ENCODE measurements at places on chromosomes 6 and 20.

GRCh38 chr6:100103194-100103593, 109.2 kb upstream of the MCHR2 start:
- peak; percentile 18 for DNase-seq

- DNase-seq = peak; percentile 56
Observed at GRCh38 chr6:32244946-32245398, 21.1 kb upstream of the NOTCH4 start.

GRCh38 chr6:41954668-41955067, 13.1 kb upstream of the CCND3 start:
- DNase-seq = no peak

- peak; percentile 4 for DNase-seq
Observed at GRCh38 chr20:61560361-61560853, 308.3 kb downstream of the CDH4 start.

DNA sequence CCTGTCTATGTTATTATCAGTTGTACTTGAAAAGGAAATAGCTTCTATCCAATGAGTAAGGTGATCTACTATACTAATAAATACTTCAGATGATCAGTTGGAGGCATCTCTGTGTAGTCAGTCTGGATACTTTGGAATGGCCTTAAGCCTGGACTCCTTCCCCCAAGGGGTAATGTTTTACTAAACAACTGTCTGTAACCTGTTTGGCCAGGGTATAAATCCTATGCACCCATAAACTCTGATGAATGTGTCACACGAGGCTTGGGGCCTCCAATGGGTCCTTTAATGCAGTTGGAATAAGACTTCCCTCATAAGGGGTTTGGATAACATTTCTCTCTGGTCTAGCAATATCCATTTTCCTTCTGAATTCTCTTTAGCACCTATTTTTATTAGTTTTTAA, 19.5 kb upstream of the SLC52A3 start:
- no peak for DNase-seq

DNA sequence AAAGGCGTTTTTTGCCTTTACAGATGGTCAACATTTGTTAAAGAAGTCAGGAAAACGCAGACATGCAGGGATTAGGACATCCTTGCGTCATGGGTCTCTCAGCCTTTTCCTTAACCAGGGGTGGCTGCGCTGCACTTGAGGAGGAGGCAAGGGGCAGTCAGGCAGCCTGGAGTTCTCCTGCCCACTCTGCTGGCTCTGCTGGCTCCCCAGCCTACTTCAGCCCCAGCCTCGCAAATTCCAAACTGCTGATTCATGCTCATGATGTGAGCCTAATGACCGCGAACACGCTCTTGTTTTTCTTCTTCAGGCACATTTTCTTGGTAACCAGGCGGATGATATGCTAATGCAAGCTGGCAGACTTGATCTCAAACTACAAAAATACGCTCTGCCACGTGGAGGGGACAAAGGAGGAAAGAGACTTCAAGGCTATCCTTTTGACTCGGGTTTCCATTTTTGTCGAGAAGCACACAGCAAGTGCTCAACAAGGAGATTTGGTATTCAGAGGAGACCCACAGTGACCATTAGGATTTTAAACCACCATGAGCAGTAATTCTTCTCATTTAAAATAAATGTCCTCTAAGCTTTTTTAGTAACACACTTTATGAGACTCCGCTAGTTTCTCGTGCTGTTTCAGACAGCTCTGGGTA, 290.3 kb upstream of the STXBP5 start:
- peak; percentile 97 for DNase-seq

DNA sequence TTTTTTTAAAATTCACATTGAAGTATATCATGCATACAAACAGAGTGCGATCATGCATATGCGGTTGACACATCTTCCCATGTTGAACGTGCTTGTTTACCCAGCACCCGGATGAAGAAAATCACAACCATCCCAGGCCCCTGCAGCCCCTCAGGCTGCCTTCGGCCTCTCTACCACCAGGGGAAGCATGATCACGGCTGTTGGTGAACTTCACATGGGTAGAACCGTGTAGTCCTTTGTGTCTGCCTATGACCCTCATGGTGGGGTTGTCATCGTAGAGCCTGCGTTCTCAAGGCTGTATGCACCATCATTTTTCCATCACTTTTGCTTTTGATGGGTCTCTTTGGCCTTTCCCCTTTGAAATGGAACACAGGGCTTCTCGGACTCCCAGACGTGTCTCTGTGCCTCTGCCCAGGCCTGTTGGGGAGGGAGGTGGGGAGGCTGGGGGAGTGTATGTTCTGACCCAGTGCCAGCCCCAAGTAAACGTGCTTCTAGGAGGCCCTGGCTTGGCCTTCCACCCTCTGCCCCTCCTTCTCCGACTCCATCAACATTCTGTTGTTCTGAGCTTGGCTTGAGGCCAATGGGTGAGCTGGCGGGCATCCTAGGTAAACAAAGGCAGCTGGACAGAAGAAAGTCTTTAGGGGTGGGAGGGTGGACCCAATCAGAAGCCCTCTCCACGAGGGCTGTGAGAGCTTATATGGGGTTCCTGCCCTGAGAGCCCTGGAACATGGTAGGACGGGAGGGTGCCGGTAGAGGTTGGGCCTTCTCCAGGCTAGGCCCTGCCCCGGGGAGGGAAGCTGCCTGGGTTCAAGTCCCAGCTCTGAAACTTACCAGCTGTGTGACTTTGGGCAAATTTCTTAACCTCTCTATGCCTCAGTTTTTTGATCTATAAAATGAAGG, 39.7 kb downstream of the TGM2 start:
- DNase-seq = no peak

GRCh38 chr6:10482636-10483257, 38.4 kb upstream of the GCNT2 start:
- DNase-seq = no peak

GRCh38 chr6:106187424-106187982, 101.4 kb downstream of the PRDM1 start:
- no peak for DNase-seq

DNA sequence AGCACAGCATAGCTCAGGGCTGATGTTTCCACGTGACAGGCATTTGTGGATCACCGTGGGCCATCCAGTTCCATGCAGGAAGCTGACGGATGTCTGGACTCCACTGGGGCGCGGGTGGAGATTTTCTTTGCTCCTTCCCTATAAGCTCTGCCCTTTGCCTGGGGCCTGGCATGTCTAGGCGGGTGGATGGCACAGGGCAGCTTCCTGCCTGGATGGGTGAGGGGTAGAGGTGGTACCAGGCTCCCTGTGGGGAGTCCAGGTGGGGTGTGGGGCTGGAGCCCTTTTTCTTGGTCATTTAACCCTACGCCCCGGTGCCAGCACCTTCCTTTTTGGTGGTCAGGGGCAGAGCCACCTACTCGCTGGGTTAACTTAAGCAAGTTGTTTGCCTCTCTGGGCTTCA, 10.4 kb downstream of the FAM110A start:
- DNase-seq = no peak

GRCh38 chr6:3584606-3585005, 127.8 kb upstream of the SLC22A23 start:
- DNase-seq = peak; percentile 15

- DNase-seq = no peak
Observed at GRCh38 chr6:124775121-124775520, 187.1 kb upstream of the RNF217 start.

DNA sequence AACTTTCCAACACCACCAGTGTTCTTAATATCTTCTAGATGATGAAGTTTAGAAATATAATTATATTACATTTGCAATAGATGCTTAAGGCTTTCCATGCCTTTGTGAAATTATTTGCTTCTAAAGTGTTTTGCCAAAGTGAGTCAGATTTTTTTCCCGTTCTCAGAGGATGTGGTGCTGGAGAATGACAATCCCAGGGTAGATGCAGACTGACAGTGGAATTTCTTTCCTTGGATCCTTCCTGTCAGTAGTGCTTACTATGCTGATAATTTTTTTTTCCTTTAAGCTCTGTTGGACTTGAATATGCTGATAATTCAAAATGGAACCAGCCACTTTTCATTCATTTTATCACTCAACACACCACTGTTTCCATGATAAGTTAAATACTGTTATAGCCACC, 59.9 kb upstream of the SOX4 start:
- no peak for DNase-seq

GRCh38 chr20:56111961-56112730, 106.8 kb upstream of the CBLN4 start:
- no peak for DNase-seq

DNA sequence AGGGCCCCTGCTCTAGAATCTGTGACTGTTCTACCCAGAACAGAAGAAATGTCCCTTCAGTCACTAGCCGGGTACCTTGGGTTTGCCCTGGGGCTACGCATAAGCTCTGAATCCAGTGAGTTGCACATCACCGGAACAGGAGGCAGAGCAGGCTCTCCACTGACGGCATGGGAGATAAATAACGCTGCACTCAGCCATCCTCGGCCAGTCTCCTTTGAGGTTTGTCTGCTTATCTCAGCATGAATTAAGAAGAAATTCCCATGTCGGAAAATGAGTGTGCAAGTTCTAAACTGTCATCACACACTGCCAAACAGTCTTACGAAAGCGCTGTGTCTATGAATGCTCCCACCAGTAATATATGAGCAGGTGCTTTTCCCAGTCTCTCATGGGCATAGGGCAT, 90.8 kb downstream of the FAM50B start:
- DNase-seq = no peak

DNA sequence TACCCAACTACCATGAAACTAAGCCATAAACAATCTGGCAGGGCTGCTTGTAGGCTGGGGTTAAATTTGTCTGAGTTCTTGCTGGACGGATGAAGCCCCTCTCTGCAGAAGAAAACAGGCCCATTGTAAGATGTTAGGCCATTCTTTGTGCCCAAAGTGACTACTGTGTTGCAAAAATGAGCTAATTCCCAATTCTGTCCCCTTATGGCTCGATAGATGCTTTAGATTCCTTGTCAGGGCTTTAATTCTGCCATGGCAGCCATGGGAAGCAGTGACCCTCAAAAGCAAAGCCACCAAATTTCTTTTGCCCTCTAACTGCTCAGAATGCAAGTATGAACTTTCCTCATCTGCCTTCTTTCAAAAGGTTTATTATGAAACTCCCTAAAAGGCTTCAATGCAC, 45.2 kb downstream of the LAMA4 start:
- no peak for DNase-seq

GRCh38 chr6:51468704-51469103, 618.7 kb downstream of the PKHD1 start:
- no peak for DNase-seq

DNA sequence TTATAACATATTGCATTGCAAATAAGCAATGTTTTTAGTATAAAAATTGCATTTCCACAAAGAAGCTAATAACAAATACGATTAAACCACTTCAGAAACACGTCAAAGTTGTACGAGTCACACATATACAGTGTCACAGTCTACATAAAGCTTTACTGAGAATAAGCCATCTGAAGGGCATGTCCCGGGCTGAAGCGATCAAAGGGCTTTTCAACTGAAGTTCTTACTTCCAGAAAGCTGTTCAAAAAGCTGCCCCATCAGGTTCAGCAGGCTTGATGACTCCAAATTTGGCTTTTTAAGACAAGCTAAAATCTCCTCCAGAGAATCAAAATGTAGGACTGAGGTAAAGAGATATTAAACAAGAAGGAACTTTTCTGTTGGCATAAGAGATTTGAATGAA, 37.5 kb upstream of the HAO1 start:
- DNase-seq = no peak

DNA sequence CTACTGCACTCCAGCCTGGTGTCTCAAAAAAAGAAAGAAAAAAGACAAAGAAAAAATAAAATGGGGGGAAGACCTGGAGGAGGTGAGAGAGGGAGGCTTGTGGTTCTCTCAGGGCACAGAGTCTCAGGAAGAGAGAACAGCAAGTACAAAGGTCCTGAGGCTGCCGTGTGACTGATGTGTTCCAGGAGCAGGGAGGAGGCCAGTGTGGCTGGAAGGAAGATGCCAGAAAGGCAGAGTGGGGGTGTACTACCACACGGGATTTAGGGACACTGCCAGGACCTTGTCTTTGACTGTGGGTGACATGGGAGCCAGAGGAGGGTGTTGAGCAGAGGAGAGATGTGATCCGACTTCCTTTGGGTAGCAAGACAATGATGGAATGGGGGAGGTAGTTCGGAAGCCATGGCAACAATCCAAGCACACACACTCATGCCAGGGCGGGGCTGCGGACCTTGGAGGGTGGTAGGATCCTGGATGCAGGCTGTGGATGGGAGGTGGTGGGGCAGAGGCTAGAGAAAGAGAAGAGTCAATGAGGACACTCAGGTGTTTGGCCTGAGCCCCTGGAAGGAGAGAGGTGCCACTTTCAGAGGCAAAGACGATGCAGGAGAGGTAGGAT, 136.4 kb upstream of the PTPN1 start:
- no peak for DNase-seq

DNA sequence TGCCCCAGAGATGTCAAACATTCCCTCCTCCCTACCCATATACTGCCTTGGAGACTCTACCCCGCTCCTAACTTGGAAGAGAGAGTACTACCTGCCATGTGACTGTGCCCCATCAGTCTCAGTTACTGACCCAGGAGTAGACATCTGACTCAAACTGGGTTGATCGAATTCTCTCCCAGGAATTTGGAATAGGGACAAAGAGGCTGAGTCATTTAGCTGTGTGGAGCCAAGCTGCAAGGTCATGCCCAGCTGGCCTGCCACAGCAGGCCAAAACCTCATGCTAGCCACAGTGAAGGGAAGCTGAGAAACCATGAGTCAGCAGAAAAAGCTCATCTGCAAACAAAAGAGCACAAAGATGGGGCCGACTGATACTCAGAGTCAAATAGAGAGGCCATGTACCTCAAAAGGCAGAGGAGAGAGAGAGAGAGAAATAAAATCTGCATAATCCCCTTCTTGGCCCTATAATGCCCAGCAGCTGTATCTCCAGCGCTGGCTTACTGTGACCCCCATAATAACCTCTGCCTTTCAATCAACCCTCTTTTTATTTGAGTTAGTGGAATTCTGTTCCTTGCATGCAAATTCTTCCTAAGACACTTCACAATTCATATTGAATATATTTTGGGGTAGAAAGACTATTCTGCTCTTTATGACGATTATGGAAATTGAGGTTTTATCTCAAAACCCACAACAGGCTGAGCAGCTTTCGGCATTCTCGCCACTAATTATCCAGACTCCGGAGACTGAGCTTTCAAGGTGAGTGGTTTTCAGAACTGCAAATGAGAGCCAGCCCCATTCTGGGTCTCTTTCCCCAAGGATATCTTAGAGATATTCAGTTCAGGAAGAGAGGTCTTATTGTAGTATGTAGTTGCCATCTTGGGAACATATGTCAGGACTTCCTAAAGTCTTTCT, 21.4 kb upstream of the AKIRIN2 start:
- peak; percentile 97 for DNase-seq
